ENCODE measurements at places on chromosomes 3 and 15.

GRCh38 chr15:75143738-75144334 lies 57.8 kb upstream of the C15orf39 start:
- DNase-seq, result no peak

GRCh38 chr15:91135201-91136130 lies 35.4 kb downstream of the SV2B start:
- DNase-seq, result no peak

DNA sequence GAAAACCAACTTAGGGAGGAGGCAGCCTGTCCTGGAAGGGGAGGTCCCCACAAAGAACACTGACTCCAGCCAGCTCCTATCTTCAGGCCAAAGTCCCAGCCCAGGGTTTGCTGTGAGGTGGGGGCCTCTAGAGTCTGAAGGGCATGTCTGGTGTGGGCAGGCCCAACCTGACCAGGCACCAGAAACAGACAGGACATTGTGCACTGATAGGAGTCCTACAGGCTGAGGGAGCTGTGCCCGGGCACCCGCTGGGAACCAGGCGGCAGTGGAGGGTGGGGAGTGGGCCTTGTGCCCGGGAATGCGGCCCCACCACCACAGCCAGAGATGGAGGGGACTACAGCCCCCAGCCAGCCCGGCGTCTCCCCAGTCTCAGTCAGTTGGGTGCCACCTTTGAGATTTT lies 161.4 kb downstream of the WNT7A start:
- no peak for DNase-seq

GRCh38 chr15:60572541-60573421 lies 93.8 kb upstream of the ICE2 start:
- no peak for DNase-seq

DNA sequence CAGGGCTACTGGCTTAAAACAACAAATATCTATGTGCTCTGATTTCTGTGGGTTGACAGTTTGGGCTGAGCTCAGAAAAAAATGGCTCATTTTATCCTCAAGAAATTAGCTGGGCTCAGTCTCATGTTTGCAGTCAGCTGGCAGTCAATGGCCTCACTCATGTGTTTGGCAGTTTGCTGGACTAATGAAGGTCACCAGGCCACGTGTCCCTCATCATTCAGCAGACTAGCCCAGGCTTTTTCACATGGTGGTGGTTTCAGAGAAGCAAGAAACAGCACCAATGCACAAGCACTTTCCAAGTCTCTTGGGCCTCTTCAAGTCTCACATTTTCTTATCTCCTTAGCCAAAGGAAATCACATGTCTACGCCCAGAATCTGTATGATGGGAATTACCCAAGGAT lies 478.3 kb upstream of the PPP2R3A start:
- no peak for DNase-seq

DNA sequence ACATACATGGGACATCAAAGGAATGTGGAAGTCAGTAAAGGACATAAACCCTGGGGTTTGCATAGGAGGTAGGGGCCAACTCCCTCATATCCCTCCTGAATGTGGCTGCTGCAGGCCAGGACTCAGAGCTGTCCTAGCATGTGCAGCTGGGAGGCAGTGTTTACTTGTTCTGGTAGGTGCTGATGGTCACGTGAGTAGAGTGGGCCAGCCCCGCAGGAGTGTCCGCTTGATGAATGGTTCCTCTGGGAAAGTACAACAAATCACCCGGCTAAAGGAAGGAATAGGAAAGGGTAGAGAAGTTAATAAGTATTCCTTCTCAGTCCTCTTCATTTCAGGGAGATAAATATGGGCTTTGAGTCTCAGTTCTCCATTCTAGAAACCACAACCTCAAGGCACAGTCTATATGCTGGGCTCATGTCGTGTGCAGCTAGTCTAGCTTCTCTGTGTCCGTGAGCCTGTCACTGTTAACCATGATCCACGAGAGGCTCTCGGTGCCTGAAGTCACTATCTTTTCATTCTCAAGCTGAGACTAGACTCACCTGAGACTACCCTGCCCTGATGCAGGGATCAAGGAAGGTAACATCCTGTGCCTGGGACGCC lies 17.9 kb downstream of the RIOX2 start:
- DNase-seq, result no peak

- no peak for DNase-seq
Measured at GRCh38 chr3:56205406-56205805, 262.9 kb downstream of the ERC2 start.

- no peak for DNase-seq
Measured at GRCh38 chr3:5390221-5390620, 202.7 kb downstream of the EDEM1 start.

- DNase-seq, result no peak
Measured at GRCh38 chr15:90465140-90465929, 64.4 kb upstream of the CRTC3 start.

DNA sequence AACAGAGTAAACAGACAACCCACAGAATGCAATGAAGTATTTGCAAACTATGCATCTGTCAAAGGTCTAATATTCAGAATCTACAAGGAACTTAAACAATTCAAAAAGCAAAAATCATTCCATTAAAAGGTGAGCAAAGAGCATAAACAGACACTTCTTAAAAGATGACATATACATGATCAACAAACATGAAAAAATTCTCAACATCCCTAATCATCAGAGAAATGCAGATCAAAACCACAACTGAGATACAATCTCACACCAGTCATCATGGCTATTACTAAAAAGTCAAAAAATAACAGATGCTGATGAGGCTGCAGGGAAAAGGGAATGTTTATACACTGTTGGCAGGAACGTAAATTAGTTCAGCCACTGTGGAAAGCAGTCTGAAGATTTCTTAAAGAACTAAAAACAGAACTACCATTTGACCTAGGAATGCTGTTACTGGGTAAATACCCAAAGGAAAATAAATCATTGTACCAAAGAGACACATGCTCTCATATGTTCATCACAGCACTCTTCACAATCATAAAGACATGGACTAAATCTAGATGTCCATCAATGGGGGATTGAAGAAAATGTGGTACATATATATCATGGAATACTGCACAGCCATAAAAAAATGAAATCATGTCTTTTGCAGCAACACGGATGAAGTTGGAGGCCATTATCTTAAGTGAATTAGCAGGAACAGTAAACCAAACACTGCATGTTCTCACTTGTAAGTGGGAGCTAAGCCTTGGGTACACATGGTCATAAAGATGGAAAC lies 393.3 kb upstream of the CBLB start:
- no peak for DNase-seq

- DNase-seq, result no peak
Measured at GRCh38 chr15:86892774-86893449, 813.2 kb downstream of the AGBL1 start.

DNA sequence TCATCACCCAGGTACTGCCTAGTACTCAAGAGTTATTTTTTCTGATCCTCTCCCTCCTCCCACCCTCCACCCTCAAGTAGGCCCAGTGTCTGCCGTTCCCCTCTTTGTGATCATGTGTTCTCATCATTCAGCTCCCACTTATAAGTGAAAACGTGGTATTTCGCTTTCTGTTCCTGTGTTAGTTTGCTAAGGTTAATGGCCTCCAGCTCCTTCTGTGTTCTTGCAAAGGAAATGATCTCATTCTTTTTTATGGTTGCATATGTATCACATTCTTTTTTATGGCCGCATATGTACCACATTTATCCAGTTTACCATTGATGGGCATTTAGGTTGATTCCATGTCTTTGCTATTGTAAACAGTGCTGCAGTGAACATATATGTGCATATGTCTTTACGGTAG lies 8.2 kb upstream of the GANC start:
- no peak for DNase-seq

DNA sequence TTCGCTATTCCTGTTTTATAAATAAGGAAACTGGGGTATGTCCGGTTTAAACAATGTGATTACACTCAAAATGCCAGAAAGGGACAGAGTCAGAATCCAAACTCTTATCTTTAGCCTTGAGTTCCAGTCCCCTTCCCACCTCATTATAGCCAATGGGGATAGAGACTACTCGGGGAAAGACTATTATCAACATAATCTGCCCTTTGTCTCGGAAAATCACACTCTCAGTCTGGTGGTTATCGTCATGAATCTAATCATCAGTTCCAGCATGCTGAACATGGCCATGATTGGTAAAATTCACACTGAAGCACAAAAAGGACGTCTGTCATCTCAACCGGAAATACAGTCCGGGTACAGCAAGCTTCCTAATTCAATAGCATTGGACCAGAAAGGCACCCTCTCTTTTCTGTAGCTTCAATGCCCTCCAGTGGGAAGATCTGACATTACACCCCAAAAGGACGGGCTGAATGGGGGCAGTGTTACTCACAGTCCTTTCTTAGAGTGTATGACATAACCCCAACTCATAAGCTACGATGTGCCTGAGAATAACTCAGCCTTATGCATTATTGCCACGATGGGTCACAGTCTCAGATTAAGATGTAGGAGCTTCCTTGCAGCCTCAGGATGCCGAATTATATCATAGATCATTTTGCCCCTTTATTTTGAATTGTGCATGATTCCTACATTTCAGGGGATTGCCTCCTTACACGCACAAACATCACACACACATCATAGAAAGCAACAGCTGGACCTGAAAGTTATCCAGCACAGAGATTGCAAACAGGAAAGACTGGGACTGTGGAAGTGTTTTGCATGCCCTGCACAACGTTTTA lies 390.4 kb upstream of the LMCD1 start:
- DNase-seq, result peak; percentile 44

DNA sequence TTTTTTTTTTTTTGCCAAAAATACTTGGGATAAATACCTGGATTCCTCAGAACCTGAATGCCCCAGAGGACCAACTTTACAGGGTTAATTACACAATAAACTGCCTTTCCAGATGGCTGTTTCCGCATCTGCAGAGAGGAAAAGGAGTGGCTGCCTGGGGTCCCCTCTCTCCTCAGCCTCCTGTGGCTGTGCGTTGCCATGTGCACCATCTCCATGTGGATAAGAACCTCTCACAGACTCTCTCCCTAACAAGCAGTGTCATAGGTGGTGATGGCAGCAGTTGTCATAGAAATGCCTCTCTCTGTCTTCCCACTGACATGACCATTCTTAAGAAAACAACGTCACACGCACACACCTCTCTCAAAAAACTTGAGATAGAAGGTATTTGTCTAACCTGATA lies 179.4 kb downstream of the RPLP1 start:
- no peak for DNase-seq

DNA sequence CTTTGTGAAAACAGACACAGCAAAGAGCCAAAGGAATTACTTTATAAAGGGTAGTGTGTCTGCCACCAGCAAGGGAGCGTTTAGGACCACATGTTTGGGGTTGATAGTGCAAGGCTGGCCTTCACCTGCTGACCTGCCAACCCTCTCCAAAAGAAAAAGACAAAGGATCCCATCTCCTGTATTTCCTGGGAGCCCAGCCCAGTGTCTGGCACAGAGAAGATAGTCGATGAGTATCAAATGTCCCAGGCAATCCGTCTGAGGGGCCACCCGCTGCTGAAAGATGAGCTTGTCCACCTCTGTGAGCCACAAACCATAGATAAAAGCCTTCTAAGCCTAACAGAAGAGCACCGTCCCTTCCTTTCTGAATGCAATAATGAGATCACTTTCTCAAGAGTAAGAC lies 154.8 kb upstream of the CTNNB1 start:
- no peak for DNase-seq

DNA sequence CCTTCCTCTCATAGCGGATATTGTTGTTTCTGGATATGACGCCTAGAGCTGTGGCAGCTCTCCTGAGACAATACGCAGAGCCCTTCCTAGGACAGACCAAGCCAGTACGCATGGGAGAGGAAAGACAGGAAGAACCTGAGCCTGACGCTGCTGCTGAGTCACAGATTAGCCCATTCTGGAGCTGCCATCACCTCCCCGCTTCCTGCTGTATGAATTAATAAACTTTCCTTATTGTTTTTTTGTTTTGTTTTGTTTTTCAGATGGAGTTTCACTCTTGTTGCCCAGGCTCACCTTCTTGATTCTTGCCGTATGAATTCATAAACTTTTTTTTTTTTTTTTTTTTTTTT lies 67.0 kb downstream of the PPCDC start:
- DNase-seq, result peak; percentile 74

- no peak for DNase-seq
Measured at GRCh38 chr3:38120693-38121450, 16.1 kb downstream of the ACAA1 start.

GRCh38 chr15:98321896-98322295 lies 326.4 kb upstream of the IGF1R start:
- DNase-seq, result peak; percentile 29

All from right cardiac atrium (tissue), 5 donors.